HFF-Myc (cell line): ENCODE measurements at places on chromosomes 4 and X.

- DNase-seq = no peak
These were observed 141.6 kb downstream of the KCNIP4 start for GRCh38 chr4:21806991-21807390.

DNA sequence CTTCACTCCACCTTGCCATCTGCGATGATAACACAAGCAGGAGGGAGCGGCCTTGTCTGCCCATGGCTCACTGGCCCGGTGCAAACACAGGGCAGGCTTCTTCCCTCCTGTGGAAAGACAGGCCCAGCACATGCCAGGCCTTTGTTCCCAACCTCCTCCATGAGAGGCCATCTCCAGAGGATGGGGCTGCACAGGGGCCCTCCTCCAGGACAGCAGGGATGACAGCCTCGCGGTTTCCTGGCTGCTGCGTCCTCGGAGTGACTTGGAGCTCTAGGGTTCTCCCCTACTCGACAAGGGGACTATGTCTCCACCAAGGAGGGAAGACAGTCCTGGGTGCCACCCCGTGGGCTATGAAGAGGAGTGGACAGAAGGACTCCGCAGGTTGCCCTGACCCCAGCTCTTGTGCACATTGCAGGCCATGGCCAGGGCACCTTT, 21.8 kb downstream of the RNF212 start:
- DNase-seq = no peak

DNA sequence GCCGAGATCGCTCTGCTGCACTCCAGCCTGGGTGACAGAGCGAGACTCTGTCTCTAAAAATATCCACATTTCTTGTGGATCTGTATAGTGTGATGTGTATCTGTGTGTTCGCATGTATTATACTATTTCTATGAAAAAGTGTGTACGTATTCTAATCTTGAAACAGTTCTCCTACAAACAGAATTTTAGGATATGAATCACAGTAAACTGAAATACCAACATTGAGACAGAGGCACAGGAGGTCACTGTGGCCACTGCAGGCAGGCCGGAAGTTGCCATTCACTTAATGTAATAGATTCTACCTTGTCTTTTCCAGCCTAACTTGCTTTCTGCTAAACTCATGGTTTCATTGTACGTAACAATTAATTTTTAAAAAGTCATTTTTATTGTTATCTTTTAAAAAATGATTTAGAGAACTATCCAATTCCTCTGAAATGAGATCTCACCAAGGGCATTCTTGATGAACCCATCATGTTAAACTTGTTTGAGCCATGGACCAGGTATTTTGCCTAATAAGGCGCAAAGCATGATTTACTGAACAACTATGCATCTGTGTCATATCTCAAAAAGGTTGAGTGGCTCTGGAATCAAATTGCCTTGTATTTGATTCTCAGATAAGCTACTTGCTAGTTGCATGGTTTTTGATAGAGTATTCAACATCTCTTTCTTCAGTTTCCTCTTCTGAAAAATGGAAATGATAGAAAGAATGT, 154.9 kb upstream of the GYPA start:
- DNase-seq = no peak

DNA sequence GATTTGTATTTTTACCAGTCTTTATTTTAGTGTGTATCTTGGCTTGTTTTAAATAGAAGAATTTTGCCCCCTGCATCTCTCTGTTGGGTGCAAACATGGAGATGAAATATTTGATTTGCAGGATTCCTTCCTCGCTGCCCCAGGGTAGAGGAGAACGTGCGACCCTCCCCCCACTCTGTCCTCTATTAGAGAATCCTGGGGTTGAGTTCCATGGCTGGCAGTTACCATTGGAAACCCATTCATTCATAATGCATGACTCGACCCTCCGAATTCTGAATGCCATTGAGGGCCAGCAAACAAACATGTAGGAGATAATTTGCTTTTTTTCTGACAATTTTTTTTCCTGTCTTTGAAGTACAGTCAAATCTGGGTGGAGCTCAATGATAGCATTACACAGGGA, 53.7 kb downstream of the TRIM2 start:
- no peak for DNase-seq

- DNase-seq = no peak
These were observed 121.1 kb downstream of the SPATA18 start for GRCh38 chr4:52172166-52172565.

DNA sequence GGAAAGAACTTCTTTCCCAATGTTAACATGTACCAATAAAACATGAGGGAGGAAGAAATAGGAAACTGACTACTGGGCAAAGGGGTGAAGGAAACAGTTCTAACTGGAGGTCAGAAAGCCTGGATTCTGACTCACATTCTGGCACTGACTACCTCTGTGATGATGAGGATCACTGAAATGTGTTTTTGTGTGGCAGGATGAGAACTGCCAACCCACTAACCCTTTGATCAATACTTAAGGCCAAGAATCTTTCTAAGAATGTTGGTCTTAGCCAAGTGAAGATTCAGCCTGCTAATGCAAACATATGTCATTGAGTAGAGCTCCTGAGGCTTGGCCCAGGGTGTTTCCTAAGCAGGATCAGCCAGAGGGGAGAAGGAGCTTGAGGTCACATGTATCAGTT, 4.6 kb downstream of the ALAS2 start:
- DNase-seq = no peak

DNA sequence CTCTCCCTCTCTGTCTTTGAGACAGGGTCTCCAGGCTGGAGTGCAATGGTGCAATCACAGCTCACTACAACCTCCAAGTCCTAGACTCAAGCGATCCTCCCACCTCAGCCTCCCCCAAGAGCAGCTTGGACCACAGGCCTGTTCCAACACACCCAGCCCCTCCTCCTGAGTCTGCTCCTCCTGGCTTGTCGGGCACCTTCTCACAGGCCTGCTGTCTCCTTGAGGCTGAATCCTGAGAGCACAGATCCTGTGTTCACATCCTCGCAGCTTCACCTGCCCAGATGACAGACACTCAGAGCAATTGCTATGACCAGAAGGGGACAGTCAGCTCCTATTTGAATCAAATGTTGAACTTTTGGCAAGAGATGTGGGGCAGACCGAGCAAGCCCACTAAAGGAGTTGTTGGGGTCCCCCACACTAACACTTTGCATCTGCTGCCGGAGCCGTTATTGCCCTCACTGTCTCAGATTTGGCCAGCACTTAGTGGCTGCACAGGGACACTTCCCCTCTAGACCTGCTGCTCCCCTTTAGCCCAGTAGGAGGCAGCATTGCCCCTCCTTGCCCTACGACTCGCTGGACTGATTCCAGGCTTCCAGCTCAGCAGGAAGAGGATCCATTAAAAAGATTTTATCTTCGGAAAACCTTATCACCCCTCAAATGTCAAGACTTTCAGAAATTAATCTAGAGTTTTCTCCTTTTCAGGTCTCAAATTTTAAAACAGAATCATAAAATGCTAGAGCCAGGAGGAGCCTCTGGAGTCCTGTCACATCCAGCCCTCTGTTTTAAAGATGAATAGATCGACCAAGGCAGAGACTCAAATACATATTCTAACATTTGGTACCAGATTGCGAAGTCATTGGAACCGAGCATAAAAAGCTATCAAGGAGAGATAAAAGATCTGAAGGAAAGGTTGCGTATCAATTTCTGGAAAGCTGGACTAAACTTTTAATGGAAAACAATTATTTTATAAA, 113.7 kb downstream of the USP46 start:
- peak; percentile 45 for DNase-seq

DNA sequence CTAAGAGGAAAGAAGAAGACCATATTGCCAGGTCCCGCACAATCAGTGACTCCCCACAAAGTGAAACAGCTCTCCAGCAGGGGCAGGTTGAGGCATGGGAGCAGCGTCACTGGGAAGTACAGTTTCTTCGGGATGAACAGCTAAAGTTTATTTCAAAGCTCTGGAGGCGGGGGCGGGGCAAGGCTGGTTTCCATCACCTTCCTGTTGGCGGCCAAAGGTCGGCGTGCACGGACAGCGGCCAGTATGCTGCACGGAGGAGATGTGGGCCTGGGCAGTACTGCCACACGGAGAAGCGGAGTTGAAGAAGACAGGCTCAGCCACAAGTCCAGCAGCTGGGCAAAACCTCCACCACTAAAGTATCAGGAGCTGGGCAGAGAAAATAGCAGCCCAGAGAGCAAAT, 951 bp upstream of the ZNF518B start:
- DNase-seq = no peak

- no peak for DNase-seq
These were observed 33.0 kb downstream of the NOP14 start for GRCh38 chr4:2930135-2930757.

GRCh38 chr4:113499696-113500095, 261.8 kb downstream of the CAMK2D start:
- peak; percentile 12 for DNase-seq

DNA sequence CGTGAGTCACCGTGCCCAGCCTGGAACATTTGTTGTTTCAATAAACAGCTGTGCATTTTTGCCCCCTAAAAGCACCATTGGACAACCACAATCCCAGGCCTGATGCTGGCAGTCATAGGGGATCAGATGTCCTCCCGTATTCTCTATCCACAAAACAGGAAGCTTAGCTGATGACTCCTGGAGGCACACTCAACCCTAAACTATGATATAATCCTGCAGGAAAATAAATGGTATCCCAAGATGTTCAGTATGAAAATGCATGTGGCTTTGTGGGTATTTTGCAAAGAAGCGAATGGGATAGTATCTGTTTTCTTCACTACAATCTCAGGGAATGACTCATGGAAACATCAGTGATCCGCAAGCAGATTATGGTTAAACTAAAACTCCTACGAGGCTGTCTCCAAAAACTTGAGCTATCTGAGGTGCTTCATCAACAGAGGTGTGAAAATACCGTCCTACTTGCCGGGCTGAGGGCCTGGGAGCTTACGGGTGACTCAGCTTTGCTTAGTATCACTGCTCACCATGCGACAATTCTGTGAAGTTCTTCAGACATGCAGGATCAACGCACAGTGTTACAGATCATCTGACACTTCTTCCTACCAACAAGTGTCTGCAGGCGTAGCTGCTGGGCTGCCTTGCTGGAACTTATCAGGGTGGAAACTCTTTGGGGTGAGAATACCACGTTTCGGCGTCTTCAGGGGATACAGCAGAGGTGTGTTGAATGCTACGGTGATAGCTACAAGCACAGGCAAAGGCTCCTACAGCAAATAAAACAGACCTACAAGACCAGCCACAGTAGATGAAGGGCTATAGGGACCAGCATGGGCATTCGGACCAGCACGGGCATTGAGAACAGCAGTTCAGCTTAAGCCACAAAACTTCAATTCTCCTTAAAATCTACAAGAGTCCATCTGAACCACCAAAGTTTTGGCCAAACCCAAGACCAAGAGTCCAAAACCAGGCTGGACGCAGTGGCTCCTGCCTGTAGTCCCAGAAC, 148.5 kb downstream of the DHRSX start:
- DNase-seq = peak; percentile 92

- DNase-seq = no peak
These were observed 52.5 kb upstream of the PITX2 start for GRCh38 chr4:110675426-110675825.

- no peak for DNase-seq
These were observed 38.5 kb upstream of the POU3F4 start for GRCh38 chrX:83469551-83469950.

GRCh38 chr4:154137320-154137905, 348.5 kb upstream of the SFRP2 start:
- no peak for DNase-seq

DNA sequence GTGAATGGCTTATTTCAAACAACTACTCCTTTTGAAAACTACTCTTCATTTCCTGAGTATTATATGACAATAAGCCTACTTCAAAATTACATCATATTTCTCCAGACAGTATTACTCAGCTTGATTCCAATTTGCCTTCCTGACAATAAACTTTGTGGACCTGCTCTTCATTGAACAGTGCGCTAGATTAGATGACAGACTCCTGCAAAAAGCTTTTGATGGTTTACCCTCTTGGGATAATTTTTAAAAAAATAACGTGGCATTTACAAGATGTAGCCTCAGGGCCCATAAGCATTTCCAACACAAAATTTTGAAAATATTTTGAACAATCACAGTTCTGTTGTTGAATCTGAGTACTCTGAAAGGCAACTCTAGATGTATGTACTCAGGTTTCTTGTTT, 25.9 kb downstream of the MGAT4D start:
- no peak for DNase-seq

DNA sequence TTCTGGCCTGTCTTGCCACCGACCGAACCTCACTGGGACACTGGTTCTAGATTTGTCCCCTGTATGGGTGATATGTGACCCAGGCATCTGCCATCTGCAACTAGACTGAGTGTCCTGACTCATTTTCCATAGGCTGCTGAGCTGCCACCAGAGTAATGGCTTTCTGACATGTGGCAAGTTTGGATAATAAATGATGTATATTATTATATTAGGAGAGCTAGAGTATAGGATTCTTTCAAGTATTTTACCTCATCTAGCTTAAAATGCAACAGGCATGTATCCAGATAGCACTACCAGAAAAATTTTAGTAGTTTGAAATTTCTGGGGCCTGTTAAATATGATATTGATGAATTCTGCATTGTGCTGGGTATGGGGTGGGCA, 15.8 kb upstream of the PGRMC2 start:
- DNase-seq = no peak

- no peak for DNase-seq
These were observed 29.7 kb upstream of the HELT start for GRCh38 chr4:184988611-184989010.

GRCh38 chr4:100356172-100356571, 161.7 kb downstream of the EMCN start:
- DNase-seq = no peak

GRCh38 chr4:38320833-38321232, 343.2 kb upstream of the KLF3 start:
- DNase-seq = no peak

DNA sequence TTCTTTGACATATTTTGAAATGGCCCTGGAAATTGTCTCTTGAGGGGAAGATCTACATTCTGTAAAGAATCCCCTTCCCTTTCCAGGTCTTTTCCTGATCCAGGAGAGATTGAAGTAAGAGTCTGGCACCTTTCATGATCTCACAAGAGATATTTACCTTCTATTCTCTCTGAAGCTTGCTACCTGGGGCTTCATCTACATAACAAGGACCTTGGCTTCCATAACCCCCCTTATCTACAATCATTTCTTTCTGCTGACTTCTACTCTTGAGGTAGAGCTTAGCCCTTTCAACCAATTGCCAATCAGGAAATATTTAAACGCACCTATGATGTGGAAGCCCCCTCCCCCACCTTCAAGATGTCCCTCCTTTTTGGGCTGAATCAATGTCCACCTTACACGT, 383.7 kb upstream of the MAGEB18 start:
- no peak for DNase-seq

DNA sequence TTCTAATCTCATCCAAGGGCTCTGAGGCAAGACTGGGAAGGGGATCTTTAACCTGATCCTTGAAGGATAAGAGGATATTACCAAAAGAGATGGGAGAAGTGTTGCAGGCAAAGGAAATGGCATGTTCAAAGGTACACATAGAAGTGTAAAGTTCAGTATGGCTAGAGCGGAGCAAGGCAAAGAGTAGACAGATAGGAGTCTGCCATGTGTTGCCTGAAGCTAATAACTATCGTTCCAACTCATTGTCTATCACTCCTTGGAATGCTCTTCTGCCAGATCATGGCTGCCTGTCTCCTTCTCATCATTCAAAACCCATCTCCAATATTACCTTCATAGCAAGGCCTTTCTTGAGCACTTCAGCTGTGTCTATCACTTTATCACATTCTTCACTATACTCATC, 55.2 kb upstream of the IL1RAPL2 start:
- no peak for DNase-seq
